NCI-H774 (cell line): ENCODE measurements at places on chromosomes 2 and 18.

- no peak for DNase-seq
These were observed 78.0 kb downstream of the CRIM1 start for GRCh38 chr2:36433311-36434217.

DNA sequence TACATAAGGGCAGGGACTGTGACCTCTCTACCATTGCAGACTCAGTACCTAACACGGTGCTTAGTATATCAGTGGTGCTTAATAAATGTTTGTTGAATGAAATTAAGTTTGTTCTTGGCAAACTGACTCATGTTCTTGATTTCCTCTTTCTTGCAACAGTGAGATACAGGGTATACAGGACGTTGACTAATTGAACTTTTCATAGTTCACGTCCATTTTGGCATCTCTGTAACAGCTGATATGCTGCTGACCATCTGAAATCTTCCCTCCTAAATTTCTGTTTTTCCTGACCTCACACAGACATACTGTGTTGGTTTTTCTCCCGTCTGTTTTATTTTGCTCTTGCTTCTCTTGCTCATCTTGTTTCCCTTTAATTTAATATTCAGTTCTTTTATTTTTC, 44.2 kb downstream of the LHCGR start:
- DNase-seq = no peak

DNA sequence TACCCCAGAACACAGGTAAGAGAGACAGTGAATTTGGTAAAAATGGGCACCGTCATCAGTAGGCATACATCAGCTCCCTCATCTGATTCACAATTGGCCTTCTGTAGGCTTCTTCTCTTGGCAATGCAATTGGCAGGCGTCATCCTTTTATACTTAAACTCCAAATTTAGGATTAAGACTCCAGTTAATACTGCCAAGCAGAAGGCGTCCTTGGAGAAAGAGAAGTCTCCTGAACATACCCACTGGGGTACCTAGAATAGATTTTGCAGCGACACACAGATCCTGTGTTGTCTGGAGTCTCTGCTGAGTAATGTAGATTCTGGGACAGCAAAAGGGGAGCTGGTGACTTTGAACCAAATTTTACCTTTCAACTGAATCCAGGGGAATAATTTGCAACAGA, 592 bp upstream of the METAP1D start:
- no peak for DNase-seq

GRCh38 chr18:66550366-66550765, 53.5 kb downstream of the CDH19 start:
- no peak for DNase-seq

GRCh38 chr2:162126111-162126519, 25.9 kb downstream of the GCG start:
- no peak for DNase-seq

- DNase-seq = no peak
These were observed 2.8 kb upstream of the GPR45 start for GRCh38 chr2:105238664-105239240.
